Right atrium auricular region (tissue), 2 donors: ENCODE measurements at places on chromosomes 16 and 17. TPM values are rescaled to one million over a fixed set of nuclear protein-coding genes. Genes with fewer than 3 reads are reported as not detected.

DNA sequence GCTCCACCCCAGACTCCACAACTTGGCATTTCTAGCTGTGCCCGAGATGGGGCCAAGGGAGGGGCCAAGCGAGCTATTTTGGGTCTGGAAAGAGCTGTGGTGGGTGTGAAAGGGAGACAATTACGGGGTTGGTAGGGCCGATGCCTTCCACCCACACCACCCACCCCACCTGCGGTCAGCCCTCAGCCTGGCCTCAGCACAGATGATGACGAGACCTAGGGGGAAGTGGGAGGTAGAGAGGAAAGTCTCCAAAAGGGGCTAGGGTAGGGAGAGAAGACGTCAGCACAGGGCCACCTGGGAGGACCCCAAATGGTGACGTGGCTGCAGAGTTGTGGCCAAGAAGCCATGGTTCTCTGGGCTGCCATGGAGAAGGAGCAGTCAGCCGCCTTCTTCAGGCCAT, 83.1 kb downstream of the SDK2 start:
- DNase-seq = no peak

DNA sequence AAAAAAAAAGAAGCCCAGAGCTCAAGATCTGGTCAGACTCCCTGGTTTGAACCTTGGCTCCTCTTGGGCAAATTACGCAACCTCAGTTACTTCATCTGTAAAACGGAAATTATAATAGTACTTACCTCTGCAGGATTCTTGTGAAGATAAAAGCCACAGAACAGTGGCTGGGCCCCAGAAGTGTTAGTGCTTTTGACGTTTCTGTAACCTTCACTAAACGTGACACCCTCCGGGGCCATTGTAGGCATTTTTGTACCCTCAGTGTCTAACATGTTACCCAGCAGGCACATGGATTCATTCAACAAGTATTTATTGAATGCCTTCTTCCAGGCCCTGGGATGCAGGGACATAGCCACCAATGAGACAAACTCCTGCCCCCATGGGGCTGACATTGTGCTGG, 58.0 kb downstream of the PITPNC1 start:
- no peak for DNase-seq

Gene ANKRD13B
- 6.6 TPM for total RNA-seq

GRCh38 chr16:2971985-2972784, 3.0 kb downstream of the PAQR4 start:
- no peak for DNase-seq

DNA sequence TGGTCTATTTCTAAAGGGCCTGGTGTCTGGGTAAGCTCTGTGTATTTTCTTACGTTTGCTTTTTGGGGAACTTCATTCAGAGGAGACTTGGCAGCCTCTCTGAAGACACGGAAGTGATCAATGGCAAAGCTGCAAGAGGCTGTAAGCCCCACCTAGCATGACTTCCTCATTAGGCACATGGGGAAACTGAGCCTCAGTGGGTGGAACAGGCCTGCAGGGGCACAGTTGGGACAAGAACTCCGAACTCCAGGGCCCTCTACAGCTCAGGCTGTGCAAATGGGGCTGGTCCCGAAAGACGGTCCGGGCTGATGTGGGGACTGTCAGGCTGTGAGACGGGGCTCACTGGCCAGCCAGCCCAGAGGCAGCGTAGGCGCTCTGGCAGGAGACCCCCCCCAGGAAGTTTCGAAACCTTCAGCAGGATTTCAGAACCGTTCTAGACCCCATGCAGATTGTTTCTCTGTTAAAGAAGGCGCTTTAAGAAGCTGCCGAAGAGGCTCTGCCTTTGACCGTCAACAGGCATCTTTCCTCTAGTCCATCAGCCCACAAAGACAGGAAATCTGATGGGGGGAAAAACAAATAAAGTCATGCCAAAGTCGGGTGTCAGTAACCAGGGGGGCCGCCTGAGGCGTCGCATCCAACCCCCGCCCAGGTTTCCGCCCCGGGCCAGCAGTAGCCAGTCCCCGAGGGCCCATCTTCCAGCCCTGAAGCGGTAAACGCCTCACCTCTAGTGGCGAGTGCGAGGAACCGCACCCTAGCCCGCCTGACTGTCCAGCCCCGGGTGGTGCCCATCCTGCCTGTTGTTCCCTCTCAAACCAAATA, 79.8 kb upstream of the TBC1D3K start:
- DNase-seq = no peak

Gene ARL2BP
- 80.4 TPM for total RNA-seq

DNA sequence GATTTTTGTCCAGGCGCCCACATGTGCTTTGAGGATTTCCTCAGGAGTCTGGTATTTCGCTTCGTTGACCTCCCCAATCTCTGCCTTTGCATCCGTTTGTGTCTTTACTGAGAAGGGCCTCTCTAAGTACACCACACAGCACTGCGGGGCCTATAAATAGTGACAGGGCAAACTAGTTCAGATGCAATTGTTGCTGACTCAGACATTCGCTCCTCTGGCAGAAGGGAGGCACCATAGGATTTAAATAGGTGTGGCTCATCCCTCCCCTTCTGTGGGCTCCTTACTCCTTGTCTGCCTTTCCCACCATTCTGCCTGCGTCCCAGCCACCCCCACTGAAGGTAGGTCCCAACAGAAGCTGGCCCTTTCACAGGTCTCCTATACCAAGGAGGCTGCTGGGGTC, 192.3 kb downstream of the SHISA9 start:
- DNase-seq = no peak

DNA sequence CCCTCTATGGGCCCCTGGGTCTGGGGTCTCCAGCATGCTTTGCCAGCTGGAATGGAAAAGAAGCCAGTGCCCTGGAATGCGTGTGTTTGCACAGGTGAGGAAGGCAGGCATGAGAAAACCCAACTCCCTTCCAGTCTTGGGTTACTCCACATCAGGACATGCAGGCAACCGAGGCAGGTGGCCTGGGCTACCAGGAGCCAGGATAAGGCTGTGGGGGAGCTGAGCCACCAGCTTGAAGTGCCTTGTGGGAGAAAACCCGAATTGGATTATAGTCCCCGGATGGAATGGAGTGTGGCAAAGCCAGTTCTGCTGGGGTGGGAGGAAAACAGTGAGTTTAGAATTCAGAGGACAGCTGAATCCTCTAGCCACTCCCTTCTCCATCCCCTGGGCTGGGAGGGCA, 7.2 kb downstream of the SRCIN1 start:
- no peak for DNase-seq

Gene IGFALS
- total RNA-seq = not detected

Gene ZBTB4
- 50.5 TPM for total RNA-seq

Gene ATP6V0A1
- total RNA-seq = 67.5 TPM

GRCh38 chr16:22684574-22685458, 129.1 kb upstream of the HS3ST2 start:
- DNase-seq = no peak

DNA sequence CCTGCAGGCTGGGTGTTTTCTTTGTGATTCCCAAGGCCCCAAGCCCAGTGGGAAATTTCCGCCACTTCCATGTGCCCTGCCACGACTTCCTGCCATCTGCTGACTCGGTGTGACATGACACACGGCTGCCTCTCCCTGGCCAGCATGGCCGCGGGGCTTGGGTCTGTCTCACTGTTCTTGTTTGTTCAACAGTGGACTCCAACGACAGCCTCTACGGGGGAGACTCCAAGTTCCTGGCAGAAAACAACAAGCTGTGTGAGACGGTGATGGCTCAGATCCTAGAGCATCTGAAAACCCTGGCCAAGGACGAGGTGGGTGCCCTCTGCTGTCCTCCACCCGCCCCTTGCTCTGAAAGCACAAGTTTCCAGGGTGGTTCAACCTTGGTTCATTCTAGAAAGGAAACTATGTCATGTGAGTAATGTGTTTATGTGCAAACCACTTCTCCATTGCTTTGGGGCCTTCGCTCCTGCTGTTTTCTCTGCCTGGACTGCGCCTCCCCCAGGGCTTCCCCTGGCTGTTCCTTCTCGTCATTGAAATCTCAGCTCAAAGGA, 26.8 kb downstream of the KNOP1 start:
- no peak for DNase-seq

DNA sequence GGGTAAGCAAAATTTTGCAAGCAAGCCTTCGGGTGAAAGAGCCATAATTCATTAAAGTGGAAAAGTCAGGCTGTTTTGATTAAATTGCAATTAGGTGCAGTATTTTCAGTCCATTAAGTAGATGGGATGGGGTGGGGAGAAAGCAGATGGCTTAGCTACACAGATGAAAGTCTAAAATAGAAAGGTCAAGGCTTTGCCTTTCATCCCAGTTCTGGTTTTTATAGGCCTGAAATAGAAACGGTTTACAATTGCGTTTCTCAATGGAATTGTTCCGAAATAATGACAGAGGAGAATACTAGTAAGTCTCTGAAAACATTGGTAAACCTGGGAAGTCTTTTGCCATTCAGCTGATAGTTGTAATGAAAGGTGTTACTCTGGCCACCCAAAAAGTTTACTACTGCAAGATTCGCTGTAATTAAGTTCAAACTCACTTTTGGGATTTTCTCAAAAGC, 1.5 kb downstream of the PPM1E start:
- DNase-seq = no peak

DNA sequence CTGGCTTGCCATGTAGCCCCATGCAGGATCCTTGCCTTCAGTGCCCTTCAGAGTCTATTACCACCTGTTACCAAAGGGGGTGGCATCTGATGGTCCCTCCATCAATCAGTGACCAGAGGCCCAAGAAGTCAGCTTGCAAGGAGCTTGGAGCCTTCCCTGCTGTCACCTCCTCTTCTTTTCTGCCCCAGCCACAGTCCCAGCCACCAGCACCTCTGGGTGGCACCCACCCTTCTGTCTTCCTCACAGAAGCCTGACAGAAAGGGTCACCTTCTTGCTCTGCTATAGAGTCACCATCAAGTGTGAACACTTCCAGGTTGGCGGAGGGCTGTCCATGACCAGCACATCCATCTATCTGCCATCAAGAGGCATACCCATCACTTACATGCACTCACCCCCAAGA, 203.2 kb downstream of the SALL1 start:
- DNase-seq = no peak

DNA sequence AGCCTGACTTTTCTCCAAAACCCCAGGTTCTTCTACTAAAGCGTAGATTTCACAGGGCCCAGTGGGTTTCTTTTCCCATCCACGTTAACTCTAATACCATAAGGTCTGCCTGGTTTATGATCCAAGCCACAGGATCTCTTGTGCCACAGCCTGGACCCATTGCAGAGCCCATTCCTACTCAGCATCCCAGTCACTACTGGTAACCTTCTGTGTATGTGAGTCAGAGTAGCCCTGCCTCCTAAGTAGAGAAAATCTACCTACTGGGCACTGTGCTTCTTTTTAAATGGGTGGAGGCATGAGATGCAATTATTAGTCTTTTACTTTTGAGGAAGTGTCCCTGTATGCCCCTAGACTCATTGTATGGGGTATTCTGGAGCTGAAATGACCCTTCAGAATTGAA, 13.5 kb downstream of the CCL11 start:
- no peak for DNase-seq

GRCh38 chr17:82978765-82979349, 100.6 kb upstream of the METRNL start:
- DNase-seq = no peak

DNA sequence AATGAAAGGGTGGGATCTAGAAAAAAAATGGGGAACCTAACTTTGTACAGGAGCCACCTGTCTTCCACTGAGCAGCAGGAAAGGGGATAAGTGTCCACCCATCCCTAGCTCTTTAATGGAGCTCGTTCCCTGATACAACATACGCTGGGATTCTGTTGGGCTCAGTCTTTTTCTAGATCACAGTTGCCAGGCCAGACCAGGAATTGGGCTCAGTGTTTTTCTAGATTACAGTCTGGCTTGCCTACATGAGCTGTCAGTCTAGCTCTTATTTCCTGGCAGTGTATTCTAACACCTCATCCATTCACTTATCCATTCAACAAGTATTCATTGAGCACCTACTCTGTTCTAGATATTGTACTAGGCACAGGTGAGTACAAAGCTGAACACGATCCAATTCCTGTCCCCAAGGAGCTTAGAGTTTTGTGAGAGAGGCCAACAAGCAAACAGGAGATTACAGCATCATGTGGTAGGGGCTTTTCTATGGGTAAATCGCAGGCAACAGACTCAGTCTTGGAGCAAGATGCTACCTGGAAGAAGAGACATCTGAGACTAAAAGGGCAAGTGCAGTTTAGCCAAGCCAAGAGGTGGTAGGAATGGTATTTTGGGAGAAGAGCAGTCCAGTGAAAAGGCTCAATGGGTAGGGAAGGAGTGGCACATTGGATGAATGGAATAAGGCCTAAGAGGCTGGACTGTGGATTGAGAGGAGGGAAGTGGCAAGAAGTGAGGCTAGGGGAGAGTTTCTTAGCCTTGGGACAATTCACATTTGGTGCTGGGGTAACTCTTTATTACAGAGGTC, 138.0 kb upstream of the HS3ST2 start:
- DNase-seq = peak; percentile 55

Gene MYH2
- not detected for total RNA-seq
